T-cell (primary cell): ENCODE measurements at places on chromosomes 2 and 18. TPM values are rescaled to one million over a fixed set of nuclear protein-coding genes. Genes with fewer than 3 reads are reported as not detected.

DNA sequence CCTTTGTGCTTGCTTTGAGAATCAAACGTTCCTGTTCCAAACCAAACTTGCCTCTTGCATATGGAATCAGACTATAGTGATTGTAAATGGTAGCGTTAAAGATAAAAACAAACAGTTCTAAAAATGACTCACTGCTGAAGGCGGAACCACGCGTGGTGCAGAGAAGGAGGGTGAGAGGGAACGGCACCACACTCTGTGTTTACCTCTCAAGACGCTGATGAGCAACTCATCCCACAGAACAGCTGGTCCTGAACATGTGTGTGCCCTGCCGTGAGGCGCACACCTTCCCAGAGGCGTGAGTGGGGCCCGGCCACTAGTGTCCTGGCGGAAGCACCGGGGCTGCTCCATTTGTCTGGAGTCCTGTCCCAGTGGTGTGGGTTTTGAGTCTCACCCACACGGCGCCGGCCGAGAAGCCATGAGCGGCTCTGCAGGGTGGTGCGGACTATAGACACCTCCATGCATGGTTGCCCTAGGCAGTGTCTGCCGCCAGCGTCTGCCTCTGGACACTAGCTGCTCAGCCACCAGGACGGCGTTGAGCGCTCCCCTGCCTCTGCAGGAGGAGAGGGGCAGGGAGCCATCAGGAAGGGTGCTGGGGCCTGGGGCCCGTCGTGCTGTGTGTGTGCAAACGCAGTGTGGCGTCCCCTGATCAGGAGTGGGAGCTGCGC, 52.1 kb downstream of the NFATC1 start:
- no peak for DNase-seq

Gene ARHGAP28
- 0.29 TPM for total RNA-seq

- no peak for DNase-seq
Observed at GRCh38 chr2:54404270-54404669, 51.9 kb upstream of the SPTBN1 start.

Gene CYS1
- total RNA-seq: not detected

Gene LGALSL
- total RNA-seq: 0.59 TPM

DNA sequence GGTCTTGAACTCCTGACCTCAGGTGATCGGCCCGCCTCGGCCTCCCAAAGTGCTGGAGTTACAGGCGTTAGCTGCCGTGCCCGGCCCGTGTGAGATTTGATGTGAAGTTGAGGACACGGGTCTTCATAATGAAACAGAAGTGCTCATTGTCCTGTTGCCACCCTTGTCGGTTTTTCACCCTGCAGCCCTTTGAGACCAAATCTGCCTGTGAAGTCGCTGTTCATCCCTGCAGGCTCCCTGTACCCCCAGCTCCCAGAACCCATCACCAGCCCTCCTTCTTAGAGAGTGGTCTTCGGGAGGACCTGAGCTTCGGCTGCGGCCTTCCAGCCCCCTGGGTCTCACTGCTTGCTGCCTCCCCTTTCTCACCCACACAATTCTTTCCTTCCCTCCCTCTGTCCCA, 325.2 kb downstream of the GBX2 start:
- DNase-seq: no peak

GRCh38 chr18:43665105-43665788, 388.0 kb upstream of the SYT4 start:
- no peak for DNase-seq

Gene ANKRD36B
- 77.3 TPM for total RNA-seq

GRCh38 chr2:204473224-204473623, 72.1 kb upstream of the PARD3B start:
- DNase-seq: no peak

DNA sequence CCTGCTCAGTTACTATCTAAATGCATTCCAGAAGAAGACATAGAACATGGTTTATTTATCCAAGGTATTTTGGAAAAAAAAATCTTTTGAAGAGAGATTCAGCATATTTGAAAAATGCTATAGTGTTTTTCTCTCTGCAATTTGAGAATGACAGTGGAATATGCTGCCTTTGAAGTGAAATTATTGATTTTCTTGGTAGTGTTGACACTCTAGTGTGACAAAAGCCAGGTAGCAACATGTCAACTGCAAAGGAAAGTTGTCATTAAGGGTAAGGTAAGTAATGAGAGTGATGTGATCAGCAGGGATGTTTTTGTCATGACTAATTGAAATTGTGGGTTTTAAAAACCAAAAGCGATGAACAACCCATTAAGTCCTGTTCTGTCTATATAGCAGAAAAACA, 1387.1 kb upstream of the TMEFF2 start:
- DNase-seq: no peak

Gene GALNT3
- total RNA-seq: 9.7 TPM

Gene CRYGD
- total RNA-seq: not detected

DNA sequence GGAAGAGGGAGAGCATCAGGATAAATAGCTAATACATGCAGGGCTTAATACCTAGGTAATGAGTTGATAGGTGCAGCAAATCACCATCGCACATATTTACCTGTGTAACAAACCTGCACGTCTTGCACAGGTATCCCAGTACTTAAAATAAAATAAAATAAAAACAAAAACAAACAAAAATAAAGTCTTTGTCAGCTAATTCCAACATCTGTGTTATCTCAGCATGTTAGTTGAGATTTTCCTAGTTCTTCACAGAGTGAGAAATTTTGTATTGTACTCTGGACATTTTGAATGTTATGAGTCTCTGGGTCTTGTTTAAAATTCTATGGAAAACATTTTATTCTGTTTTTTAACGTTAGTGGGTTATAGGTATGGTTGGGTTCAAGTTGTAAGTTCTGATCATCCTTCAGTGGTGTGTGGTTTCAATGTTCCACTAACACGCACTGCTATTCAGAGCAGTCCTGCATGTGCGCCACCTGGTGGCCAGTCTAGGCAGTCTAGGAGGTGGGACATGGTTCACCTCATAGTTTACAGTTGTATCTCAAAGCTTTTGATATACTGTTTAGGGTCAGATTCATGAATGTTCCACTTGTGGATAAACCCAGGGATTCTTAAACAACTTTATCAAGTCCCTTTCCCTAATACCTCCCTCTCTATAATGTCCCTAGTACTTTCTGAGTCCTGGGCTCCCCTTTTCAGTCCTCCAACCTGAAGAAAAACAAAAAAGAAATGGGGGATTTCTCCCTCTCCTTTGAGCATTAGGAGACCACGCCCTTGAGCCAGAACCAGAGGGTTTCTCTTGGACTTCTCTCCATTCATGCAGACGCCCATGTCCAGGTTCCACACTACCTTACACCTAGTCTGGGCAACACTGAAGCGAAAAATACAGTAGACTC, 213.4 kb upstream of the GATA6 start:
- DNase-seq: peak; percentile 74

DNA sequence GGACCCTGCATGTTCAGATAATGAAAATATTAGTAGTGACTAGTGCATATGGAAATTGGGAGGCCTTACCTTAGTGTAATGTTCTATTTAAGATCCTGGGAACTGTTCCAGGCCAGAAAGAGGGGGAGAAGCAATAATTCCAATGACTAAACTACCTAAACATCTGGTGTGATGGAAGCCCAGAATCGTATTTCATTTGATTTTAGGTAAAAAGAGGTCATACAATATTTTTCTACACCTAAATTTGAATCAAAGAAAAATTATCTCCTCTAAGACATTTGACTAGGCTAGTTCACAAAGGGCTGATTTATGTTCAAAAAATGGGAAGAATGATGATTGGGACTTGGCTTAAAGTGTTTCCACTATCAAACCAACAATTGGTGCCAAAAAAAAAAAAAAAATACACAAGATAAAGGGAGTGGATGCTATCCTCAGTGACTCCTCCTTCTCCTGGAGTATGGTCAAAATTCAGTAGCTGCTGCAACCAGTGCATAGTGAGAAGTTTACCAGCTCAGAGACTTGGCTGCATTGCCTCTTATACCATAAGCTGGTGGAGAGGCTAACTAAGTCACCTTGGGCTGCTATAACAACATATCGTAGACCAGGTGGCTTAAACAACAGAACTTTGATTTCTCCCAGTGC, 1038.3 kb upstream of the ACVR2A start:
- DNase-seq: no peak

GRCh38 chr2:60247471-60247870, 306.0 kb downstream of the BCL11A start:
- no peak for DNase-seq

Gene TPO
- not detected for total RNA-seq

DNA sequence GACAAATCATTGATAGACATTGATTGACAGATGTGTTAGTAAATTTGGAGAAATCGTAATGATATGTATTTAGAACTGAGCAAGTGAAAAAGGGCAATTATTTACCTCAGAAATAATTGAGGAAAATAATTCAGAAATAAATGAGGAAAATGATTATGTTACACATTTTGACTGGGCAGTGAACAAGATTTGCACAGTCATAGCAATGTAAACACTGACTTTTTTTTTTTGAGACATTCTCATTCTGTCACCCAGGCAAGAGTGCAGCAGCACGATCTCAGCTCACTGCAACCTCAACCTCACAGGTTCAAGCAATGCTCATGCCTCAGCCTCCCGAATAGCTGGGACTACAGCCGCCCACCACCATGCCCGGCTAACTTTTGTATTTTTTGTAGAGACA, 211.7 kb downstream of the SP3 start:
- DNase-seq: no peak

Gene KCTD1
- total RNA-seq: 4.3 TPM

- DNase-seq: no peak
Observed at GRCh38 chr18:74266161-74266560, 25.6 kb downstream of the CYB5A start.

DNA sequence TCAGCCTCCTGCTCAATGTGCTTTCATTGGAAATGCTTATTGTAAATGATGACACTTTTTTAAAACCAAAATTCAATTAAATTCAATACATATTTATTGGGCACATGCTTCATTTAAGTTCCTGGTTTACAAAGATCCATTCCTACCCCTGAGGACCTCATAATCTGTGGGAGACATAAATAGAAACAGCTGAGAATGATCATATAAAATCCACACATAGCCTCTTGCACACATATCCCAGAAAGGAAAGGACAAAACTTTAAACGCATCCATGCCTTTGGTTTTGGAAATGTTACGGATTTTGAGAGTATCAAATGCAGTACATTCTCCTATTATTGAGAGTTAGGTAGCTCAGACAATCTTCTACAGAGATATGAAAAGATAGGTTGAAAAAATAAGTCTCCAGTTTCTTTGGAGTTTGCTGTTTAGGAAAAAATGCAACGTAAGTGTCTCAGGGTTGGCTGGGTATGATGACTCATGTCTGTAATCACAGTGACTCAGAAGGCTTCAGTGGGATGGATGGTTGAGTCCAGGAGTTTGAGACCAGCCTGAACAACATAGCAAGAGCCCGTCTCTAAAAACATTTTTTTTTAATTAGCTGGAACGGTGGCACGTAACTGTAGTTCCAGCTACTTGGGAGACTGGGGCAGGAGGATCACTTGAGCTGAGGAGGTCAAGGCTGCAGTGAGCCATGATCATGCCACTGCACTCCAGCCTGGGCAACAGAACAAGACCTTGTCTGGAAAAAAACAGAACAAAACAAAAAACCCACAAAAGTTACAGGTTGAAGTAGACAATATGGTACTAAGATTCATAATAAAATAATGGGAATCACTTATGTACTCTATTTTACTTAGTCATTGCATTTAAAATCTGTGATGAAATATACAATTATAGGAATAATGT, 3.9 kb upstream of the PRELID3A start:
- DNase-seq: no peak

- no peak for DNase-seq
Observed at GRCh38 chr2:72090271-72090720, 57.4 kb downstream of the CYP26B1 start.

DNA sequence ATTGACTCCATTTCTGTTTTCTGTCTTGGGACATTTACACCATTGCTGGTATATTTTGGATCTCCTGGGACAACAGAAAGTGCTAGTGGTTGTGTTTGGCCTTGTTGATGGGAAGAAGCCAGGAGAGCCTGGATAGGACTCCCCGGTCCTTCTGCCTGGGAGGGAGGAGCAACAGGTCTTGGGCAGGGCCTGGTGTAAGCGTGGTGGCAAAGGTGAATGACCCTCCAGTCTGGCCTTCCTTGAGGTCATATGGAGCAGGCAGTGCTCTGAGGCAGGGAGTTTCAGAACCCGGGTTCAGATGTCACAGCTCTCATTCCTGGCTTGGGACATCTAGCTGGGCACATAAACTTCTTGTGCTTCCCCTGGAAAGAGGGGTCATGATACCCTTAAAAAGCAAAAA, 56.0 kb upstream of the RBM44 start:
- DNase-seq: no peak
